ENCODE measurements at places on chromosomes 7 and 10. TPM values are rescaled to one million over a fixed set of nuclear protein-coding genes. Genes with fewer than 3 reads are reported as not detected.

Gene CTNNA3
- total RNA-seq: 0.57 TPM

Gene KAZALD1
- 0.55 TPM for total RNA-seq

Gene GCK
- total RNA-seq: not detected

GRCh38 chr7:111076205-111076604 lies 14.7 kb upstream of the LRRN3 start:
- no peak for DNase-seq

DNA sequence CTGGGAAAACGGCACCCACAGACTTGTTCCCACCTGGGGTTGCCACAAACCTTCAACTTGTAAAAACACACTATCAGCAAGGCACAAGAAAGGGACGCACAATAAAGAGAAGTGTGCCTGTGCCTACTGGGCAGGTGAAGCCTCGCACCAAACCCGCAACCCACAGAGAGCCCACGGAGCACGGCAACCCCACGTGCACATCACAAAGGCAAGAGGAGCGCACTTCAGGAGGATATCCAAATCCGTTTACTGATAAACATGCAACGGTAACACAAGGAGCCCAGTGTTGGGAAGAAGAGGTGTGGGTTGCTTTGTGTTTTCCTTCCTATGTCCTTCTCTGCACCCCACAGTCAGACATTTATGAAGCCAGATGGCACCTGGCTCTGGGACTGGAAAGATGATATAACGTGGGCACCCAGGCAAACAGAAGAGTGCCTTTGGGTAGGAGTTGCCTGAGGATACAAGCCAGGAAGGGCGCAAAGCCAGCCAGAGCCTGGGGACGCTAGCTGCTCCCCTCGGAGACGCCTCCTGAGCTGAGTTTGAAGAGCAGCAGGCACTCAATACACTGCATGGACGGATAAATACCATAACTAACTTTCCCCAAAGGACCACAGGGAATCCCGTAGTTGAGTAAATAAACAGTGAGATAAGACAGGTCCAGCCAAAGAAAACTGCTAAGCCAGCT lies 41.6 kb downstream of the TCERG1L start:
- no peak for DNase-seq

Gene PTPN20
- total RNA-seq: 0.85 TPM

Gene INA
- 0.10 TPM for total RNA-seq

Gene LIPK
- not detected for total RNA-seq

Gene SYT15
- total RNA-seq: 1.2 TPM

DNA sequence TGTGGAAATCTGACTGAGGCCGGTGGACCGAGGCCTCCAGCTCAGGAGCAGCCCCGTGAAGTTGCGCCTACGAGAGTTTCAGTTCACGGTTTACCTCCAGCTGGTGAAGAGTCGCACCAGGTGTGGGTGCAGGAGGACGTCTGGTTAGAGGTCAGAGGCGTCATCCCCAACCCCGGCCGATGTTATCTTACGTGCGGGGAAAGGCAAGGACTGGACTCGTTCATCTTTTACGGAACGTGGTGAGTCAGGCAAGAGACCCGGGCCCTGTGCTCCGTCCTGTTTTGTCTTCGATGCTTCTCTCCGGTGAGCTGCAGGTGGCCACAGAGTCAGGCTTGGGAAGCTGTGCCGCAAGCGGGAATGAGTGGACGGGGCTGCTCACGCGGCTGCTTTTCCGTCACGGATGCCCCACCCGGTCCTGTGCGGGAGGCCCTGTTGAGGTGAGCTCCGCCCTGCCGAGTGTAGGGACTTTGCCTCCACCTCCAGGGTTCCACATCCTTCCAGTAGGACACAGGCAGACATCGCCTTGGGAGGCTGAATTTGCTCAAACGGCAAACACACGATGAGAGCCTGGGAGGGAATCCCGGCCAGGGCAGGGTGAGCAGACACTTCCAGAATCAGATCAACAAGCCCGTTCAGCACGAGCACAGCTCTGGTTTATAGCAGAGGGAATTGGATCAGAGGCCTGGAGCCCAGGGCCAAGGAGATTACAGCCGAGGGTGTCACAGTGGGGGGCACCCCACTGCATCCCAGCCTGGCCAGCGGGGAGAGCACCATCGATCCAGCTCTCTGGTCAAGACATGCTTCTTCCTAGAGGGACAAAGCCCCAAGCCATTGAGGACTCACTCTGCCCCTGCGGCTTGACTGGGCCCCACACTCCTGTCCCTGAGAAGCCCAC lies 50.1 kb upstream of the INPP5A start:
- no peak for DNase-seq

GRCh38 chr10:83881661-83882060 lies 257.6 kb upstream of the GHITM start:
- no peak for DNase-seq

DNA sequence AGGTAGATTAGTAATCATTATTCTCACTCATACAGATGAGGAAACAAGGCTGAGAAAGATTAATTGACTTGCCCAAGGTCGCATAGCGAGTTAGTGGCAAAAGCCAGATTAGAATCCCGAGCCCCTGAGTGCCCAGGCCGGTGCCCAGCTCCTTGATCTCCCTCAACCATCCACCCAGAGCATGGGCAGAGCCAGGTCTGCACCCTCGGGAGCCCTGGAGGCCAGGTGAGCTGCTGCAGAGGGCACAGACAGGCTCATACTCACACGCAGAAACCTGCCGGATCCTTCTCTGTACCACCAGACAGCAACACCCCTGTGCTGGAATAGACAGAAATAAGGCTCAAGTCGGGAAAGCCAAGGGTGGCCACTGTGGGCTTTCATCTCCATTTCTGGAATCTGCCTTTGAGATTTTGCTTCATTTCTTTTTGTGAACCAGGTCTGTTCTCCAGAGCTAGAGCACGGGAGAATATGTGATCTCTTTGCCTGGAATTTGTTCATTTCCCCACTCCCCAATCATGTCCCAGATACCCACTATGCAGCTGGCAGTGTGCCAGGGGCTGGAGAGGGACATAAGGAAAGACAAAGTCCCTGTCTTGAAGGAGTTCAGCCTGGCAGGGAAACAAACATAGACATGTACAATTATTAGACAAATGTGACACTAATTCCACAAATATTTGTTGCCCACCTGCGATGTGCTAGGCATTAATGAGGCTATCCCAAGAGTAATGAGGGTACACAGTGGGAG lies 5.5 kb downstream of the AFAP1L2 start:
- no peak for DNase-seq

Gene OPN4
- total RNA-seq: not detected

Measured in activated CD4-positive, alpha-beta T cell treated with anti-CD3 and anti-CD28 coated beads, Interleukin-2, amount 10 ng/mL, durations not matched to agents 7 days and 5 days (primary cell).